ENCODE measurements at places on chromosomes 2 and 18. TPM values are rescaled to one million over a fixed set of nuclear protein-coding genes. Genes with fewer than 3 reads are reported as not detected.

GRCh38 chr2:45892425-45892745, 240.9 kb downstream of the PRKCE start:
- no peak for DNase-seq

- DNase-seq: no peak
Measured at GRCh38 chr2:127516041-127516762, 10.1 kb downstream of the IWS1 start.

DNA sequence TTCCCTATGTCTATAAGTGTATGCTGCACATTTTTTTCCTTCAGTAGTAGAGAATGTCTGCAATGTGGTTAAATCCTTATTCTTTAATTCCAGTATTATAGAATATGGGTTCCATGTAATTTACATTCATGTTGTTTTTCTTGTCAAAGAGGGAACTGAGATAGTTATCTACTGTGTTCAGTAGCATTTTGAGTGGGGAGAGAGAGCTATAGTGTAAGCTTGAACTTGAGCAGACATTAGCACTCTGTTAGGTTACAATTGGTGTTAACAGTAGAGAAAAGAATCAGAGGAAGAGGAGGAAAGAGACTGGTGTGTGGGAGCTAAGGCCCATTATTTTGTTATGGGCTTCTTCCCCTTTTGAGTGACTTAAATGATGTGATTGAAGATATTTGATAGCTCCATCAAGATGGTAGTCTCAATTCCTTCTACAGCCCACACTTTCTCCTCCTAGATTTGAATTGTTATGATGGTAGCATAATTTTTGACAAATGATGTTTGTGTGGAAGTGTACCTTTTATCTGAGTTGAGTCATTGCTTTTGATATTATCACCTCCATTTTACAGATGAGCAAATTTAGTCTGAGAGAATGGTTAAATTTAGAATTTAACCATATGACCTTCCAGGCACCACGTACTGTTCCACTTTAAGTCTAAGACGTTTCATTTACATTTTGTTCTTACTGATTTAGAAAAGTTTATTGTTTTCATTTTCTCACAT, 71.3 kb downstream of the FMNL2 start:
- DNase-seq: no peak

DNA sequence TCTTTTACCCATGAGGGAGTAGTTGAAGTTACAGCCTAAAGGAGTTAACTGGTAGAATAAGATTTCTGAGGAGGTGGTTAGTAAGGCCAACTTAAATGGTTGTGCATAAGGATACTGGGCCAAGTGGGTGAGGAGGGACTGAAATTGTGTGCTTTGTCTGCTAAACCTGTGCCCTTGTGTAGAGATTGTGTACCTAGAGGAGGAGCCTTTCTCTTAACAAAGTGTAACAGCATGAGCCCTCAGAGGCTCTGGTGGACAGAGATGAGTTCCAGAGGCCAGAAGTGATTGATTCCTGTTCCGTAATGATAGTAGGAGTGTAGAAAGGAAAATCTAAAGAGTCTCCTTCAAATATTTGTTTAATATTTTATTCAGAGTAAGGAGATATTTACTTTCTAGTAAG, 42.9 kb downstream of the OTX1 start:
- DNase-seq: no peak

DNA sequence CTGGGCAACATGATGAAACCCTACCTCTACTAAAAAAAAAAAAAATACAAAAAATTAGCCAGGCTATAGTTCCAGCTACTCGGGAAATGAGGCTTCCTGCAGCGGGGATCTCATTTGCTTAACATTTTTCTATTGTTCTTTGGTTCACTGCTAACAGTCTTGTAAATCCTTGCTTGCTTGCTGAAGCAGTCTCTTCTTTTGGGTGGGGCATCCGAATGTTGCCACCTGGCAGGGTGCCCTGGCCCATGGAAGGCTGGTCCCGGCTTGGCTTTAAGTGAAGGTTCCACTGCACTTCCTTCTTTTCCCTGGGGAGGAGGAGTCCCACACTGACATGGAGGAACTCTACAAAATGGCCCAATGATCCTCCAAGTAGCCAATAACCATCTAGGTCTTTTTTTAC, 6.0 kb upstream of the ANKRD29 start:
- no peak for DNase-seq

DNA sequence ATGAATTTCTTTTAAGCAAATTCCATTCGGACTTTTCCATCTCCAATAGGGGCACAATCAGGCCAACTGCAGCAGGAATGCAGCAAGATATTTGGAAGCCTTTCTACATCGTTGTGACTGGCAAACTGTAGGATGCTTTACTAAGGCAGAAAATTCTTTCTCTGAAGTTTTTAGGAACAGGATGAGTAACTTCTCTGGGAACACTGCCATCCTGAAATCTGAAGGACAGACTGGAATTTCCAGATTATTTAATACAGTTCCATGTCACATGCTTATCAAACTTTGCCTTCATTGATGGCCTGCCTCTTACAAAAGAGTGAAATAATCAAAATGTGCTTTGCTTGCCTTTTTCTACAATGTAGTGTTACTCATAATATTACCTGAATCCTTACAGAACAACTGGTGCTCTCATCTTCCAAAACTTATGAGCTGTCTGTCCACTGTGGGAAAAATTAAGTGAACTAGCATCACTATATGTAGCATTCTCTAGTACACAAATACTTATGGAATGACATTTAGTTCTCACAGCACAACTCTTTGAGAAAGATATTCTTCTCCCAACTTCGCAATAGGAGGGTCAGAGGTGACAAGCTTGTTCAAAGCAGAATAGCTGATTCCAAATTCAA, 32.0 kb upstream of the MAP2 start:
- DNase-seq: no peak

DNA sequence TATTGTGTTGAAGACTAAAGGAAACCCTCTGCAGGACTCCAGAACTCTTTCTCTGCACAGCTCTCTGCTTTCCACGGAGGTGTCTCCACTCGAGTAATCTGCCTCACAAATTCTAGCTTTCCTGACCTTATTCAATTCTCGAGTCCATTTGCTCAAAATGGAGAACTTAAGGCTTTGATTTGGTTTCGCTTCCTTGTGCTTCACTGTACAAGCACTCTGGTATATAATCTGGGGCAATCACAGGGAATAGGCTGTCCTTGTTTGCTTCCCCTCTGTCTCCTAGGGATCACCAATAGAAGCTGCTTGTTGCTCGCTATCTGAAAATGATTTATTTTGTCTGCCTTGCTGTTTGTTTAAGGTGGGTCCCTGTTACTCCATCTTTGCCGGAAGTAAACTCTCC, 129.1 kb upstream of the DOCK10 start:
- DNase-seq: no peak

GRCh38 chr2:73262108-73262651, 22.1 kb downstream of the FBXO41 start:
- no peak for DNase-seq

DNA sequence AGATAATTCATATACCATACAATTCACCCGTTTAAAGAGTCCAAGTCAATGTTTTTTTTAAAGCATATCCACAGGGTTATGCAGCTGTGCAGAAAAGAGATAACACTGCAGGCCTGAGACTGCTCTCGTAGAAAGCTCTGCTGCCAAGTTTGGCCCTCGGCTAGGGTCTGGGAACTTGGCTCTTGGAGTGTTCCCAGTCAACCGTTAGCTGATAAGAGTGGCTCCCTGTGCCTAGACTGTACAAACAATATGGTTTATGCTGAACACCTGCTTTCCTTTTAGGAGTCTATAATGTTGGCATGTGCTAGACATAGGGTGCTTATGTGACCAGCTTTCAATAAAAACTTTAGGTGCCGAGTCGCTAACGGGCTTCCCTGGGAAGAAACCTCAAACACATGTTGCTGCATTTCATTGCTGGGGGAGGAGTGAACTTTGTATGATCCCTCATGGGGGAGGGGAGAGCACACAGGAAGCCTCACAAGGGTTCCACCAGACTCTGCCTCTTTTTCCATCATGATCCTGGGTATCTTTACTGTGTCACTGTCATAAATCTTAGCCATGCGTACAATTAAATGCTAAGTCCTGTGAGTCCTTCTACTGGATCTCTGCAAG, 34.7 kb downstream of the RFX8 start:
- DNase-seq: no peak

- DNase-seq: peak; percentile 89
Measured at GRCh38 chr2:63841254-63842022, at the start of gene UGP2. Gene UGP2, plus strand, starts transcription at chr2:63841896. Its CDS starts 290 bp downstream, at chr2:63842186.

The TUBA4B gene
- total RNA-seq: not detected

The SLC9A4 gene
- not detected for total RNA-seq
